ENCODE measurements at places on chromosomes 7 and 10.

DNA sequence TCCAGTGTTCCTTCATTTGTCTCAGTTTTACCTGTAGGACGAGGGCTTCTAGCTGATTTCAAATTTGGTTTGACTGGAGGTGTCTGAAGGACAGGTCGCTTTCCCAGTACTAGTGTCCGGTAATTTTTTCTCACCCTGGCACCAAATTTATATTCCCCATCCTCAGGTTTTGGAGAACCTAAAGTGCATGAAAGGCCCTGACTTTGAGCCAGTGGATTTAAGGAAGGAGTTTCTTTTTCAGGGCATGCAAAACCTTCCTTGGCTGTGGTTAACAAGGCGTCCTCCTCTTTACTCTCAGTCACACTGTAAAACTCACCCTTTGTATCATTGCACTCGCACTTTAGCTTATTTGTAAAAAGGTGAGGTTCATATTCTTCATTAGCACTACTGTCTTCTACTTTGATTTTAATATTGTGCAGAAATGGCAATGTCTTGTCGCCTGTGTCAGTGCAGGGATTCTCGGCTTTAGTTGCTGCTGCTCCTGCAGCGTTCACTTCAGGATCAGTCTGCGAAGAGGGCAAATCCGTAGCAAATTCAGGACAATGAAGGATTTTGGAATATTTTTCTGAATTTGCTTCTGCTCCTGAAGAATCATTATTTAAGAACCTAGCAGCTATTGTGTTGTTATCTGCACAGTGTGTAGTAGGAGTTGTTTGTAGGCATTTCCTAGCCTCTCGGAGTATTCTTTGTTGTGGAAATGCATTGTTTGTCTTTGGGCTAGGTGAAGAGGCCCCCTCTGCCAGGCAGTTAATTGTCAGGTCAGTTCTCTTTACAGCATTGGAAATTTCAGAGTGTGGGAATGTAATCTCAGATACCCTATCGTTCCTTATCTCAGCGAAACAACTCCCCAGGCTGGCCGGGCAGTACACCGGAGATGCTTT, 9.9 kb downstream of the SKIDA1 start:
- DNase-seq: no peak

DNA sequence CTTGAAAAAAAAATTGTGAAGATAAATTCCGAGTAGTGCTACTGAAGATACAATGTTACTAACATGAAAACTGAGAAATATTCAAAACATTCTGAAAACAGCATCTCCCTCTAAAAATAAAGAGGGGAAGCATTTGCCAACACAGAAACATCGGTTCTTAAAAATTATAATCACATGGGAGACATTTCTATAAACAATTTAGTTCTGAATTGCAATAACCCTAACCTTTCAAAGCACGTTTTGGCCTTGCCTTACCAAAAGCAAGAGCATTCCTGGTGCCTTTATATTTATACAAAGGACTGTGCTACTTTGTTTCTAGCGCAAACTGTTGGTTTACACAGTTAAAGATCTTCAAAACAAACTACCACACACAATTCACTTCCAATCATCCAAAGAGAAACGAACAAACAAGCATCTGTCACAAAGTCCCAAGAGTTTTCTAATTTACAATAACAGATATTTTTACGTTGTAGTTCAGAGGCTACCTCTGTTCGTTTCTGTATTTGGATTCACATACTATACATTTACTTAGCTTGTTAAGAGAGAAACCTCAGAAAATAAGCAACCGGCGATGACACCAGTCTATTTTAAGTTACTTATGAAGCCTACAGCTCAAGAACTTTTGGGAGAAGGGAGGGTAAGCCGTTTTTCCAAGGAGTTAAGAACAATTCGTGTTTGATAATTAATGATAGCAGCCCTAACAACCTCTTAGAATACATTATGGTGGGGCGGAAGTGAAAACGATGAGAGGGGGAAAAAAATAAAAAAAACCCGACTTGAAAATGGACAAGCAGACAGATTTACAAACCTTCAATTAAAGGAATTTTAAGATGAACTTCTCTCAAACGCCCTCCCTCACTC, 1.3 kb downstream of the ABI1 start:
- no peak for DNase-seq

DNA sequence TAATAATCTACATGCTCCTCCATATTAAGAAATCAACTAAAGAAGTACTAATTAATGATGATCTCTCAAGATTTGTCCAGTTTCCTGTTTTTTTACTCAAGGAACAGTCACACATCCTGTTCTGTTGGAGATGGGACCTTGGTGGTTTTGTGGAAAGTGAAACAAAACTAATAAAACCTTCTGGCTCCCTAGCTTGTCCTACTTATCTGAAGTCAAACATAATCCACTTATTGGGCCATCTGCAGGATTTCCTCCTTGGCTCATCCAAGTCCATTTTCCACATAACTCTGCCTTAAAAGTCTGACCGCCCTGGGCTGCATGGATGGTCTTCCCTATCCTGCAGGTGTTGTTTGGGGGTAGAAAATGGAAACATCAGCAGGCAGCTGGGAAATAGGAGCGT, 39.4 kb upstream of the TARP start:
- no peak for DNase-seq

GRCh38 chr10:118802126-118802793, 47.5 kb upstream of the CACUL1 start:
- no peak for DNase-seq

- peak; percentile 25 for DNase-seq
Measured at GRCh38 chr7:29285444-29285793, 90.8 kb downstream of the CHN2 start.

GRCh38 chr7:9869566-9869965, 1104.1 kb upstream of the PHF14 start:
- DNase-seq: no peak

DNA sequence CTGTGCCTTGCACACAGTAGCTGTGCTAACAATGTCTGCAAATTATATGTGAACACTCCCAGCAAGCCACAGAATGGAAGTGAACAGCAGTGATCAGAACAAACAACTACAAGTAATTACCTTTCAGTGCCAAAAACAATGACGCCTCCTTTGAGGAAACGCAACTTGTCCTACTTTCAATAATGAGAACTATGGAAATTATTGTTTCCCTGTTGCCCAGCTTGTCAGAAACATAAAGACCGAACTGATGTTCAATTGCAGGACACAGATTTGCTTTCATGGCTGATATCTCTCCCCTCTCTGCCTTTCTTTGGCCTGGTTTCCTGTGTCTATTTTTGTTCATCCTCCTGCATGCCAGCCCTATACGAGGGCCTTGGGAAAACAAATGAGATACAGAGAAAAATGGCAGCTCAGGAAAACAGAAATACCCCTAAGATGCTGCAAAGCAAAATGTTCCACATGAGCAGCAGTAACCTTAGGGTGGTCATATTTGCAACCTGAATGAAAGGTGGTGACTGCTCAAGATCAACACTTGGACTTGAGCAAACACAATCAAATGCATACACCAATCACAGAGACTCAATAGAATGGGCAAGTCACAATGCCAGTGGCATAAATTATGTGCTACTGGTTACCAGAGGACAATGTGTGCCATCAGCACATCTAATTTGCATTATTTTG, 26.8 kb downstream of the COBL start:
- no peak for DNase-seq

- peak; percentile 71 for DNase-seq
Measured at GRCh38 chr10:125093199-125093973, 67.0 kb downstream of the CTBP2 start.

All from AG09319 (cell line).